Activated T-cell treated with anti-CD3 and anti-CD28 coated beads, Interleukin-2, amount 50 U/mL, for 1 hour (primary cell): ENCODE measurements at places on chromosomes 2 and 18.

DNA sequence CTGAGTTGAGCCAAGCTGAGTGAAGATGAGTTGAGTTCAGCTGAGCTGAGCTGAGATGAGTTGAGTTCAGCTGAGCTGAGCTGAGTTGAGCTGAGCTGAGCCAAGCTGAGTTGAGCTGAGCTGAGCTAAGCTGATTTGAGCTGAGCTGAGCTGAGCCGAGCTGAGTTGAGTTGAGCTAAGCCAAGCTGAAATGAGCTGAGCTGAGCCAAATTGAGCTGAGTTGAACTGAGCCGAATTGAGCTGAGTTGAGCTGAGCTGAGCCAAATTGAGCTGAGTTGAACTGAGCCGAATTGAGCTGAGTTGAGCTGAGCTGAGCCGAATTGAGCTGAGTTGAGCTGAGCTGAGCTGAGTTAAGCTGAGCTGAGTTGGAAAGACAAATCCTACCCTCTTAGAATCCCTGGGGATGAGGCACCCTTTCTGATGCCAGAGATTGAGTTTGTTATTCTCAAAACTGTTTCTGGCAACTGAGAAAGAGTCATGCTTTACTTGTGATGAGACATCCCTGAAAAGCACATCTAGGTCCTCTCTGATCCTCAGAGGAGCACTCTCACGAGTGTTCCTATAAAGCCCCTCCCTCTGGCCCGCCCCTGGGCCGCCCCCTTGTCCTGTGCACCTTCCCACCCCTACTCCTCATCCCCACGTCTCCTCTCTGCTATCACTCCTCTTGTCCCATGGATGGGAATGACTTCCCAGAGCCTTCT is 116.5 kb downstream of the MCFD2 start:
- DNase-seq: no peak

DNA sequence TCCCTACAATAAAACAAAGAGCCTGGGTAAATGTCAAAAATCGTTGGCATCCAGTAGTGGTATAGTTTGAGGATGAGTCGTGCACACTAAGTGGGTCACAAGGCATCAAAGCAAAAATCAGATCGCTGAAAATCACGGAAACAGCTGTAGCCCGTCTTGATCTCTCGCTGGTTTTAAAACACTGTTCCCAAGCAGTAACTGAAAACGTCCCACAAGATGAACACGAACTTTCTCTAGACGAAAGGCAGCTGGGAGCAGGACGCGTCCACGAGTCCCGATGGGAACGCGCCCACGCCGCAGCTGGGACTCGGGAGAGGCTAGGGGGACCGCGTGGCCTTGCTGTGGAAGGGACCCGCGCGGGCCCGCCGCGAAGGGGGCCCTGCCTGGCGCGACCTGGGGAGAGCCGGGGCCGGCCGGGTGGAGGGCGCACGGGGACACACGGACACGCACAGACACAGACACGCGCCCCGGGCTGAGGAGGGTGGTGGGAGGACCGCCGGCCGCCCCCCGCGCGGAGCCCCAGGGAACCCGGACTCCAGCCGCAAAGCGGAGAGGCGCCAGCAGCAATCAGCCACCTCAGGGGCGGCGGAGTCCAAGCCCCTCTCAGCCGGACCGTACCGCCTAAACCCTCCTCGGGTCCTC is 651 bp downstream of the STK17B start:
- DNase-seq: peak; percentile 68

DNA sequence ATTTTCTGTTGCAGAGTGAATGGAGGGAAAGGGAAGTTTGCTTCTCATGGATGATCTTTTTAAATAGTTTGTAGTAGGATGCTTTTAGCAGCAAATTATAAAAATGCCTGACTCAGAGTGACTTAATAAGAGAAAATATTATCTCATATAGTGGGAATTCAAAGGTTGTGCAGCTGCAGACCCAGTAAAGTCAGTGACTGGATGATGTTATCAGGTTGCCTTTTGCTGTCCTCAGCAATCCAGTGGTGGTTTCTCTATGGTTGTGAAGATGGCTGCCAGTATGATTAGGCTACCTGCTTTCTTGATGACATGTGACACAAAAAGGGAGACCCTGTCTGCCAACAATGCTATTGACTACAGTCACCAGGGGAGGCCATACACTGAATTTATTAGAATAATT is 184.8 kb downstream of the DIS3L2 start:
- no peak for DNase-seq

GRCh38 chr2:149055751-149056150 is 17.3 kb downstream of the LYPD6B start:
- DNase-seq: no peak

DNA sequence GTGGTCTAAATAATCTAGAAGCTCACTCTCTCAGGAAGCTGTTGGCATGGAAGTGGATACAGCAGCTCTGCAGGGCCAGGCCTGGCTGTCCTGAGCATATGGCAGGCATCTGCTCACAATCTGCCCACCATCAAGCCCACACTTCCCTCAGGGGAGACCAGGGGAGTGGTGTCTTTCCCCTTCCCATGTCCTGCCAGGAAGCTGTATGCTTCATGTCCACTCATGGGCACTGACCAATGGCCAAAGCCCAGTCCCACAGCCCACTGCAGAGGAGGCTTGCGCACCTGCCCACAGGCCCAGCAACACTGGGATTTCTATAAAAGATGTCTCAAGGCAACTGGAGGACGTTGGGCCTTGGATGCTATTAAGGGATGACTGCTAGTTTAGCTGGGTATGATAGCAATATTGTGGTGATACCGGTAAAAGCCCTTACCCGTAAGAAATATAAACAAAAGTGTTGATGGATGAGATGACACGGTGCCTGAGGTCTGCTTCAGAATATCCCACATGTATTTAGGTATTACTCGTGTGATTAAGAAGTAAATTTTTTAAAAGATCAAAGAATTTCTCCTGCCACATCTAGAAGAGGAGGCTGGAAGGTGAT is 106.7 kb upstream of the CTDP1 start:
- DNase-seq: no peak

GRCh38 chr2:151258121-151258520 is 3.5 kb downstream of the RBM43 start:
- DNase-seq: no peak

- DNase-seq: peak; percentile 52
These were observed 116.9 kb downstream of the SMAD7 start for GRCh38 chr18:48833701-48834412.

DNA sequence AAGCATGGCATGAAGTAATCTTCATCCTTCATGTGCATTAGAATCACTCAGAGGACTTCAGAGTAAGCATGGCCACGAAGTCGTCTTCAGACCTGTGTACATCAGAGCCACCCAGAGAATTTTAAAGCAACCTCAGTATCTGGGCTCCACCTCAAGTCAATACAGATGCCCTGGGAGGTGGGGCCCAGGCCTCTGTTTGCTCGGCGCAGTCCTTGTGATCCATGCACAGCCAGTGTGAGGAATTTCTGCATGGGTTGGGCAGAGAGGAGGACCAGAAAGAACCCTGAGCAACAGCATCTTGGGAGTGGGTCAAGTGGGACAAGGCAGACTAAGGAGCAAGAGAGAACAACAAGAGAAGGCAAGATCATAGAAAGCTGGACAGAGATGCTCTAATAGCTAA is 220.4 kb upstream of the TMEM200C start:
- DNase-seq: no peak

- no peak for DNase-seq
These were observed 17.8 kb downstream of the RASGRP3 start for GRCh38 chr2:33494155-33494779.

GRCh38 chr2:234451852-234452625 is 44.8 kb downstream of the ARL4C start:
- DNase-seq: no peak

DNA sequence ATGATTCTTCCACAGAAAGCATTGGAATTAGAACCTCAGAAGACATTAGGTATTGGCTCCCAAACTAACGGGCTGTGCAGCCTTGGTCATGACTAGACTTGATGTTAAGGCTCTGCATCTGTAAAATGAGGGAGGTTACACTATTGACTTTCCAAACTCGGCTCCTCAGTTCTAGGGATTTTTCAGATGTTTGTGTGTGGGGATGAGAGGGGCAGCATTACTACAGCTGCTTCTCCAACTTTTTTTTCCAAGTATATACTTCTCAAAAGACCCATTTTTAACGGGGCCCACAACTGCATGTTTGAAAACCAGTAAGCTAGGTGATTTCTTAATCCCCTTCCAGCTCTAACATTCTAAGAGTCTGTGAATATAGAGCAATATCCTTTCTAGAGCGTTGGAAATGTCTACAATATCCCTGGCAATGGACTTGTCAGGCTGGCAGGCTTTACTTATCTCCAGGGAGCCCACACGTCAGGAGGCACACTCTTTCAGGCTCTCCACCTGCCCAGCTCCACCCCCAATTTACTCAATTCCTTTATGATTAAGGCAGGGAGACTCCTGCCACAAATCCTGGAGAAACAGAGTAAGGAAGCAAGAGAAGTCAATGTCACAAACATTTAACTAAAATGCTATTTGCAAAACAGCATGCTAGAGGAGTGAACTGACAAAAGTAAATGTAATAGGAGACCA is 844 bp upstream of the MPV17 start:
- no peak for DNase-seq

DNA sequence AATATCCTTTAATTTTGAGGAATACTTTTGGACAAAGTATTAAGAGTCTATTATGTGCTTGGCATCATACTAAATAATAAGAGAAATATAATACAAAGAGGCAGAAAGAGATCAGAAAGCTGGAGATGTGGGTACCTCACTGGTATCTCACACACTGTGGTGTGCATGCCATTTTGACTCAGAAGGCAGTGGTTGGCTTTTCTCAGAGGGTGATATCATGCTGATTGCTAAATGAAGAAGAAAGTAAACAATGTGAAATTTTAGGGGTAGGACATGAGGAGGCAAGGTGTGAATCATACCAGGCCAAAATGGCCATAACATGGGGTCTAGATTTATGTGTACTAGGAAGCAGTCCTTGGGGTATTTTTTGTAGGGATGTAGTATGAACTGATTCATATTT is 16.6 kb upstream of the SPOPL start:
- no peak for DNase-seq

DNA sequence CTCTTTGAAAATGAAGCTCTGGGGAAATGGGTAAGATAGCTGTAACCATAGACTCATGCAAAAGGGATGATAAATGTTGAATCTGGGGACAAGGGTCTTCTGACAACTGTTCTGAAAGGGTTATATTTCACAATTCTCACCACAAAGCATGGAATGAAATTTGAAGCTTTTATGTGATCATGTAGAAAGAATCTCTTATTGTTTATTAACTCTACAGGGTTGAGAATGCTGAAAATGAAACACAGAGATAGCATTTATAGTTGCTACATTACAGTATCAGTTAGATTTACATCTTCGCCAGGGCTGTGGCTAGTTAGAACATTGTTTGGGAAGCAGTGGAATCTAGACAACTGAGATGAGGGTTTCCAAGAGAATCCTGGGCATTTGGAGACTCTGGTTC is 97.4 kb upstream of the LHCGR start:
- no peak for DNase-seq

DNA sequence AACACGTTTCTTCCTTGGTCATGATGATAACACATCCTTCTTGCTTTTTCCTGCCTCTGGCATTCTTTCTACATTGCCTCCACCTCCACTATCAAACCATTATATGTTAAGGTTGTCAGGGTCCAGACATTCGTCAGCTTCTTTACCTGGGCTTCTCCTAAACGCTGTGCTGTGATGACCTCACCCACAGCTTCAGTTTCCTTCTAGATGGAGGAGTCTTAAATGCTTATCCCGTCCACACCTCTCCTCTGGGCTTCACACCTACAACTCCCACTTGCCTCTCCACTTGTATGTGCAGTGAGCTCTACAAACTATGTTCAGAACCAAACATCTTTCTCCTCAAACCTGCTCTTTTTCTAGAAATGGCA is 666 bp upstream of the STAT1 start:
- no peak for DNase-seq

- DNase-seq: no peak
These were observed 7.2 kb downstream of the LIMS1 start for GRCh38 chr2:108541451-108541850.

GRCh38 chr18:3901811-3902210 is 451.8 kb downstream of the TGIF1 start:
- DNase-seq: no peak

- DNase-seq: no peak
These were observed 307.3 kb downstream of the GBX2 start for GRCh38 chr2:235860871-235861270.

DNA sequence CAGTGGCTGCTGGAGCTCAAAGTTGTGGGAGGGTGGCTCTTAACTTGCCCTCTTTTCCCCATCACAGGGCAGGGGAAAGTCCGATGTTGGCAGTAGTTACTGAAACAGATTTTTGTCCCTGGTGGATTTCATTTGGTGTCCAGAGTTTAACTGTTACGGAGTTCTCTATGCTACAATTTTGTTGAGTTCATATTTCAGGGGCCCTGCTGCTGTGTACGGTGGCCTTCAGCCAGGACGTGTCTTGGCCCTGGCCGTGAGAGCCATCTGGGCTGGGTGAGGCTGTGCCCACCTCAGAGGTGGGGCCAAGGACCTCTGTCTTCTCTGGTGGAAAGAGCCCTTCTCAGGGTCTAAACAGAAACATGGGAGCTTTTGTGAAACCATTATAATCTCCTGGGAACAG is 67.4 kb downstream of the SH3YL1 start:
- DNase-seq: no peak
